ENCODE measurements at places on chromosomes 6 and 20.

- no peak for DNase-seq
Observed at GRCh38 chr6:73655341-73655917, 1.6 kb upstream of the SLC17A5 start.

DNA sequence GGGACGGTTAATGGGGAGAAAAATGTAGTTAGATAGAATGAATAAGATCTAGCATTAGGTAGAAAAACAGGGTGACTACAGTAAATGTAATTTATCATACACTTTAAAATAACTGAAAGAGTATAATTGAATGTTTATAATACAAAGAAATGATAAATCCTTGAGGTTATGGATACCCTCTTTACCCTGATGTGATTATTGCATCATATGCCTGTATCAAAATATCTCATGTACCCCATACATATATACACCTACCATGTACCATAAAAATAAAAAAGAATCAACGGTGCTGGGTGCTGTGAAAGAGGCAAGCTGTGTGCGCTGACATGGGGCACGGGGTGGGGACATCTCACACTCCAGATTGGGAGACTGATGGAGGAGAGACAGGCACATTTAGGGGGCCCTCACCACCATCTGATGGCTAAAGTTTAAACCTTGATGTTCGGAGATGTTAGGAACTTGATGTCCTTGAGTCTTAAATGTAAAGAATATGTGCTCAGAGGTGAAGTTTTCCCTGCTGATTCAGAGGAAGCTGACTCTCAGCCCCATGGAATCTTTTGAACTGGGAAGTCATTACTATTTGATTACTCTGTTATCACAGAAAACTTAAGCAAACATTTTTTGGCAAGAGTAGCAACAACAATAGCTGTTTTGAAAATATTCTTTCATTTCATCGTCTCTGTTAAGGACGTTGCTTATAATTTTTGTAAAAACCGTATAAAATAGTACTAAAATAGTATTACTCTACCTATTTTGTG is 26.4 kb upstream of the RFPL4B start:
- DNase-seq, result no peak

DNA sequence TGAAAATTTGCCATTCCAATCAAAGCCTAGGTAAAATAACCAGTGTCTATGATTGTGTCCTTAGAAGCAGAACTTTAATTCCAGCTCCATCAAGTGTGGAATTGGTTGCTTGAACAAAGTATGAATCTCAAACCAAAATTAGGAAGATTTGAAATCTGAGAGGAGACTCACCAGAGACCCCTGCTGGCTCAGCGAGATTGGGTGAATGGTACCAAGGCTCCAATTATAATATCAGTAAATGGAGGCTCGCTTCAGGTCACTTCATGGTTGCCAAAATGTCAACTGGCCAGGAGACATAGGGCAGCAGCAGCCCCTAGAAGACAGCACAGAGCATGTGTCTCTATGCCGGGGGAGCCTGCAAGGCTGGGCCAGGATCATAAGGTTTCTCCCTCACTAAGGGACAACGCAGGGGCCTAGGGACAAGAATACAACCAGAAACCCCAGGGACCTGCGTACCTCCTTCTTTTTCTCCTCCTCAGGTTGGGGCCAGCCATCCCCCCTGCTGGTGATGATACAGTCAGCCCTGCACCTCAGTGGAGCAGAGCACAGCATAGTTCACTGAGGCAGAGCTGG is 14.0 kb downstream of the RBL1 start:
- DNase-seq, result peak; percentile 6

DNA sequence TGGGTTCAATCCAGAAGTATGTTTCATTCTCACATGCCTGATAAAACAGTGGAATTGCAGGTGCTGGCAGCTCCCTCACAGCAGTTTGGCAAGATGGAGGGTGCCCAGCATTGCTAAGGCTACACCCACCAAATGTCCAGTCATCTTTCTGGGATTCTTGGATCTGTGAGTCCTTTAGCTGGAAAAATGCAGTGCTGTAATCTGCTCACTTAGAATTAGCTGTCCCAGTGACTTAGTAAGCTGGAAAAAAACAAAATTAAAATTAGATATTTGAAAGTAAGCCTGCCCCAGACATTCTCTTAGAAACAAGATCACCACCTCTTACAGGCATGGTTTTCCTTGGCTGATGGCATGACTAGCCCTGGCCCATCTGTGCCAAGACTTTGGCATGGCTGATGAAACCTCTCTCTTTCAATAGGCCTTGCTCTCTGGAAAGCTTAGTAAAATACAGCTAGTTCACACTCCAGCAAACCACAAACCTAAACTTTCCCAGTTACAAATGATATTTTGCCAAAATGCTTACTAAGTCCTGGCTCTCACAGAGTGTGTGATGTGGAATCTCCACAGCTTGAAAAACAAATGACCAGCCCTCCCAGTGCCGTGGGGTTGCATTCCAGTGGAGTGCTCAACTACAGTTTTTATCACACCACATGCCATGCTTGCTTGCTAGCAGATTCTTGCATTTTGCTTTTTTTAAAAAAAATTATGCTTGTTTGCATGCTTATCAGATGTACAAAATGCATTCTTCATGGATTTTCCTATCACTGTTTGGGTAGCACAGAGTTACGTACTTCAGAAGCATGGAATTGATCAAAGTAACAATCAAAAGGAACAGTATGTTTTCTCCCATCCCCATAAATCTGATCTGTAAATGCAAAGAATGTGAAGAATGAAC is 261.5 kb downstream of the EYA4 start:
- no peak for DNase-seq

DNA sequence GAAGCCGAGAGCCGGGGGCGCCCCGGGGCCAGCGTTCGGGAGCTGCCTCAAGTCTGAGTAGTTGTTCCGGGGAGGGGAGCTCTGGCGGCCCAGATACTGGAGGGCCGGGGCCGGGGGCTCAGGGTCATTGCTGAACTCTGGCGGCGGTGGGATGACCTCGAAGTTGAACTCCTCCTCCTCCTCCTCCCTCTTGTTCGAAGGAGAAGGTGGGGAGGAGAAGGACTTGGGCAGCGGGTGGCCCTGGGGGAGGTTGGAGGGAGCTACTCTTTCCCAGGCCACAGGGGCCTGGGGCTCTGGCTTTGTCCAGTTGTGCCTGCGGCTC is 37.7 kb downstream of the C6orf132 start:
- DNase-seq, result no peak

DNA sequence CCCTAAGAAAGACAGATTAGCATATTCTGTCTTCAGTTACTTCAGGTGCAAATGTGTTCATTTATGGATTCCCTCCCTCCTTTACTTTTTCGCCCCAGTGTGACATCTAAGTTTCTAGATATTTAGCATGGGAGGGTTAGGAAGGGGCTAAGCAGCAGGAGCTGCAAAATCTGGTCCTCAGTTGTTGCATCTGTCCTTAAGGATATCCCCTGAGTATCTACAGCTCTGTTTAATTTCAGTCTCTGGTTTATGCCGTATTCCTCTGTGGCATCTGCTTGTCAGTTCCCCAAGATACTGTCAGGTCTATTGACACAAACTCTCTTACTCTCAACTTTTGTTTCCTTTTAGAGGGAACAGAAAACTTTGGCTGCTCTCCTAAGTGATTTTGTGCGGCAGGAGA is 754.6 kb upstream of the MAP3K7 start:
- no peak for DNase-seq

GRCh38 chr6:101395345-101395744 is 1.8 kb downstream of the GRIK2 start:
- no peak for DNase-seq
